Trophoblast cell (in vitro differentiated cells and primary cell): ENCODE measurements at places on chromosomes 12 and 14.

DNA sequence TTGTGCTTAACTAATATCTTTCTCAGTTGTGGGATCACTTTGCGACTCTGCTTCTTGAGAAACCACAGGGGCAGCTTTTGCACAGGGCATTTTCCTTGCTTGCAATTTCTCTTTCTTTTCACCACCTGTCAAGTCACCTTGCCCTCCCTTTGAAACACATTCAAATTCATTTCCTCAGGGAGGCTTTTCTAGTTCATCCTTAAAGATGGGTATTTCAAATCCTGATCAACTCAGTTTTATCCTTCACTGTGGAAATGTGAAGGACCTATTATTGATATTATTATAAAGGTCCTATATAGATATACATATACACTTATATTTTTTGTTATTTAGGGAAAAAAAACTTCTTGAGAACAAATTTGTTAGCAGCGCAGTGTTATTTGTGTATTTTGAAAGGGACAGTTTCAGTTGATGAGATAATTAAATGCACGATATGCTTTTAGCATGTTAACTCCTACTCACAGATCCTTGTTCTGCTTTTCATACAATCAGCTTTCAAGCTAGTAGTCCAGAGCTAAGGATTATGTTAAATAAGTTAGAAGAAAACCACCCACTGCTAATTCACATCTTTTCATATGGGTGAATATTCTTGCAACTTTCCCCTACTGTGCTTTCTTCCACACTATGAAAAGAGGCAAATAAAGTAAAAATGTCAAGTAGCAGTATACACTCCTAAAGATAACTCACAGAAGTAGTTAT is 501.4 kb upstream of the RGS6 start:
- no peak for DNase-seq

GRCh38 chr14:81771651-81772275 is 238.1 kb upstream of the SEL1L start:
- no peak for DNase-seq

DNA sequence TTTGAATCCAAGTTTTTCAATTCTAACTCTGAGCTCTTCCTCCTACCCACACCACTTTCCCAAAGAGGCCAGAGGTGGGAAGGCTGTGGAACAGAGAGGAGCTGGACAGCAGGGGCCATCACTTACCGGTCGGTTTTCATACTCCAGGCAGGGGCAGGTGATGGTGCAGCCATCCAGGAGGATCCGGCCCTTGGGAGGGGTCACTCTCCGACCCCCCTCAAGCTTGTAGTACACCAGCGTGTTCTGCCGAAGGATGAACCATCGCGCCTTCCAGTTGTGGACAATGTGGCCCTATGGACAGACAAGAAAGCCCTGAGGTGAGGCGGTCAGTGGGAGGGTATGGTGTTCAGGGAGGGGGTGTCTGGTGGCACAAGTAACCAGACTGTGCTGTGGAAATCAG is 14.4 kb downstream of the PLEK2 start:
- DNase-seq = no peak

- DNase-seq = no peak
Observed at GRCh38 chr14:99918781-99919180, 125.6 kb downstream of the EML1 start.

- DNase-seq = no peak
Observed at GRCh38 chr14:49868720-49869114, 16.1 kb upstream of the NEMF start.

DNA sequence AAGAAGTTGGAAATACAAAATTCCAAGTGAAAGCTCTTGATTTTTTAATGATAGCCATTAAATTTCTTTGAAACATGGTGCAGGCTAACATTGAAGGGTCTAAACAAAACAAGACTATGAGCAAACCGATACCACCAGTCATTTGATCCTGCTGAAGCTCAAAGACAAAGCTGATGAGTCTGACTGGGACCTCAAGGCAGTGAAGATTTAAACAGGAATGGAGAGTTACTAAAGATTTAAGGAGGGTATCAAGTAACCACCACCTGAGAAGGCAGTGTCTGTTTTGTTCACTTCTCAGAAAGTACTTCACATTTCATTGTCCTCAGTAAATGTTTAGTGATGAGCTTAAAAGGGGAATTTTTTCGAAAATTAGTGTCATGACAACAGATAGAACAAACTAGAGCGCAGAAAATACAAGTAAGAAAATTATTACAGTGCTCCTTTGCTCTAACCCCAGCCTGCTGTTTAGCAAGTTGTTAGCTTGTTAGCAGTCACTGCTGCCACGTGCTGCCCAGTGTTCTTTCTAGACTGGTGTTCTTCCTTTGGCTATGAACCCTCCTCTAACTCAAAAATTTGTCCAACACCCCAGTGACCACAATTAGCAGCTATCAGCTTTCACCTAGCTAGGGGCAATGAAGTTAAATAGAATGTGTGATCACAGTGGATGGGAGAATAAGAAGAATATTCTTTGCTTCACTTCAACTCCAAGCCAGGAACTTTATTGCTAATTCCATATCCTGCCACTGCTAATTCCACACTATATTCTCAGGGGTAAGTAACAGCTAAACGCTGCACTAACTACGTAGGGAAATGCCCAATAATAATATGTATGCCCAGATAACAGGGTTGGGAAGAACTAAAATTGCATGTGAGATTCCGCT is 41.1 kb downstream of the YAF2 start:
- DNase-seq = no peak
